ENCODE measurements at places on chromosomes 5 and 9. TPM values are rescaled to one million over a fixed set of nuclear protein-coding genes. Genes with fewer than 3 reads are reported as not detected.

GRCh38 chr9:31908891-31909480 lies 475.5 kb upstream of the ACO1 start:
- no peak for DNase-seq

DNA sequence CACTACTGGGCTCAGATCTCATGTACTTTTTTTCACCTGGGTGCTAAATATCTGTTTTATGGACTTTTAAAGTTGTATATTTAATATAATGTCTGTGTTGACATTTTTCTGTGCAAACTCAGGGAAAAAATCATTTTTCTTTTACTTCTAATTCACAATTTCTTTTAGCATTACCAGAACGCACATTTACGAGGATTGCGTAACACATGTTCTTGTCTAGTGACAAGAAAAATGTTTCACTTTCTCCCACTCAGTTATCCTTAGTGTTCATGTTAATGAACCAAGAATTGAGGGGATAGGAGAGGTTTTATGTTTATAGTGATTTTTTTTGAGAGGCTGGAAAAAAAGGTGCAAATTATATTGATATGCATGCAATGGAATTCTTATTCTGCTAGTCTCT lies 86.3 kb upstream of the PJA2 start:
- DNase-seq: no peak

GRCh38 chr5:145921211-145921610 lies 15.2 kb upstream of the SH3RF2 start:
- DNase-seq: no peak

DNA sequence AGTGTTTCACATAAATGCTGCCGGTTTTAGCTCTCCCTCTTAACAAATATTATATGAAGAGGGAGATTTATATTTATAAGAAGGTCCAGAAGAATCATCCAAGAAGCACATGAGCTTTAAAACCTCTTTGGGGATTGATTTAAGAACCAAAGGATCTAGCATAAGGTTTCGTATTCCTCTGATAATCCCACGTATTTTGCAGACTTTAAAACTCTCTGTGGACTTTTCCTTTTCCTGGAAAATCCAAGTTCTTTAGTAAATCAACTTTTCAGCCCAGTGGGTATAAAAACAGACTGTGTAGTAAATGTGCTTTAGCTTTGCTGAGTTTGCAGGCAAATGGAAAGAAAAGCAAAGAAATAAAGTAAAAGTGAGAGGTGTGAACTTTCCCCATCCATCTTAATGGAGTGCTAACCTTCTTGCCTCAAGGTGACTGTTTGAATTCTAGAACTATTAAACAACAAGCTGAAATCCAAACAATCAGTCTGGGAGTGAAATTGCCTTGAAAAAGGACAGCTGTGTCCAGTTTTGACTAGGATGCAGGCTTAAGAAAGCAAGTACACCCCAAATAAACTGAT lies 363.4 kb upstream of the SLC24A2 start:
- no peak for DNase-seq

GRCh38 chr5:118303296-118303695 lies 685.1 kb downstream of the DTWD2 start:
- no peak for DNase-seq

- no peak for DNase-seq
These were observed 84.6 kb downstream of the DAB2IP start for GRCh38 chr9:121735793-121736770.

DNA sequence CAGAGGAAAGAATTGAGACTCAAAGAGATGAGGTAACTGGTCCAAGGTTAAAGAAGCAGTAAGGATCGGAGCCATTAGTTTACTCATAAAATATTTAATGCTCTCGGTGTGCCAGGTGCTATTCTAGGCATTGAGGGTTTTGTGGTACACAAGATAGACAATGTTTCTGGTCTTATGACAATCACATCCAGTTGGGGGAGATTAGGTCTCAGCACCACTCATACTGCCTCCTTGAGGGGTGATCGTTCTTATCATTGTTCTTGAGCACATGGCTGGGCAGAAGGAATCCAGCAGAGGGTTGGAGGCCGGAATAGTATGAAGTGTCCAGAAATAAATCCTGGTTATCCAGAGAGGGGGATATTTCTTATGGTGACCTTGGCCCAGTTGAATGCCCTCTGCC lies 40.7 kb upstream of the LCP2 start:
- no peak for DNase-seq

DNA sequence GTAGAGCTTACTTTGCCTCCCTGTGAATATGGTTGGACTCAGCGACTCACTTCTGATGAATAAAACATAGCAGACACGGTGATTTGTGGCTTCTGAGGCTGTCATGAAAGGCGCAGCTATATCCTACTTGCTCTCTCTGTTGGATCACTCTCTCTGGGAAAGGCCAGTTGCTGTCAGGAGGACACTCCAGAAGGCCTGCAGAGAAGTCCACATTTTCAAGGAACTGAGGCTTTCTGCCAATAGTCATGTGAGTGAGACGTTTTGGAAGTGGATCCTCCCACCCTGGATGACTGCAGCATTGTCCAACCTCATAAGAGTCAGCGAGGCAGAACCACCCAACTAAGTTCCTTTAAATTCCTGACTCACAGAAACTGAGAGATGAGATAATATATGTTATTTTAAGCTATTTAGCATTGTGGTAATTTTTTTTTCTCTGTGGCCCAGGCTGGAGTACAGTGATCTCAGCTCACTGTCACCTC lies 156.0 kb upstream of the MAST4 start:
- DNase-seq: no peak

DNA sequence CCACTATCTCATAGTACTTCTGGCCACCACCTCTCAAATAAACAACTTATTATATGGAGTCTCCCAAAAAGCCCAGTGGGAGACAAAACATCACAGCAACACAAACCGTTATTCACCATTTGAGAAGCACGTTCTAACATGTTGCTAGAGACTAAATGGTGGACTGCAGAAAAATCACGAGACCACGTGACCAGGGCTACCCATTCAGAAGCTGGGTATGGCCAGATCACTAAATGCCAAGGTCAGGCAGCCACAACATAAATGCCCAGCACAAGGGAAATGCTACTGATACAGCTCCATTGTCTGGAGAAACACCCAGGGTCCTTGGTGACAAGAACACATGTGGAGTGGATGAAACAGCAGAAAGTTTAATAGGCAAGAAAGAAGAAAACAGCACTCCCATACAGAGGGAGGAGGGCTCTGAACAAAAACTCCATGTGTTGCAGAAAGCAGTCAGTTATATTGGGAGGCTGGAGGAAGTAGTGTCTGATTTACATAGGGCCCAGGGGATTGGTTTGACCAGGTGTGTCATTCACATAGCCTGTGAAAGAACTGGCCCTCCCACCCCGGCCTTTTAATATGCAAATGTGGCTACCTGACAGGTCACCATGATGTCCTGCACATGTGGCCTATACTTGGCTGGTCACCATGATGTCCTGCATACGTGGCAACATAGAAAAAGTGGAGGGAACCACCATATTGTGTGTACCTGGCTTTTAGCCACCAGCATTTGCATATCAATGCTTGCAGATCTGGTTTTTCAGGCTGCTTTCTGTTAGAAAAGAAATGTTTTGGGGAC lies 97.2 kb downstream of the TRIM36 start:
- DNase-seq: no peak

DNA sequence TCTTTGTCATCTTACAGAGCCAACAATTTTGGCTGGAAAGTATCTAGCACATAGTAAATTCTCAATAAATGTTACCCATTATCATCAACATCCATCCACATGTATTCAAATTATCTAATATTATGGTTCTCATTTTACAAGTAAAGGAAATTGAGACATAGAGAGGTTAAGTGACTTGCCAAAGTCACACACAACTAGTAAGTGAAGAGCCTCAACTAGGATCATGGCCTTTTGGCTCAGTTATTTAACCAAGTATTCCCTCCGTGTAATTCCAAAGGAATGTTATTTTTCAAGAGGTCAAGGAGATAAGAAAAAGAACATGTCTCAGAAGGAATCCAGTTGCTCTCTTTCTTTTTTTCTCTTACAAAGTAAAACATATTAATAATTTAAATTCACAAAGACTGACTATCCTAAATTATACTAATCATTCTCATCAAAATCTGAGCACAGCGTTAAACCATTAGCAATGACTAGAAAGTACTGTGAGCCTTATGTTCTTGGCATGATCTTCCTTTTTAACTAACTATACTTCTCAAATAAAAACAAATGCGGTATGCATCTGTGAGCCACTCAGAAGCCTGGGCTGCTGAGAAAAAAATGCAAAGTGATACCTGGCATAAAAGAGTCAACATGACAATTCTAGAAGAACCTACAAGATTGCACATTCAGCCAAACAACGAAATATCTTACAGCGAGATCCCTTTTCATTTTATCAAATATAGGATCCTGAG lies 350.9 kb downstream of the GLIS3 start:
- peak; percentile 47 for DNase-seq

DNA sequence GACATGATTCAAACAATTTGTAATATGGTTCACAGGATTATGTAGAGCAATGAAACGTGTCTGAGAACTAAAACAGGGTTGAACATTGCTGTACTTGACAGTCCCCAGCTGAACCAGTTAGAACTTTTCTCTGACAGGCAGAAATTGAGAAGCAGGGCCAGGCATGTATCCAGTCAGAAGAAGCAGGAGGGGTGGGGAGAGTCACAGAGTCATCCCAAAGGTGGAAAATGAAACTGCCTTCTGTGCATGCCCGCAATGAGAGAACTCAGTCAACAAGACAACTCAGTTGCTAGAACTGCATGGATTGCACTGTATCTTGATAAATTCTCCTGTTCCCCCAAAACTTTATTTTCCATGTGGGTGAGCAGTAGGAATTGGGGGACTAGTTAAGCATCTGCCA lies 72.9 kb upstream of the PRLR start:
- no peak for DNase-seq

DNA sequence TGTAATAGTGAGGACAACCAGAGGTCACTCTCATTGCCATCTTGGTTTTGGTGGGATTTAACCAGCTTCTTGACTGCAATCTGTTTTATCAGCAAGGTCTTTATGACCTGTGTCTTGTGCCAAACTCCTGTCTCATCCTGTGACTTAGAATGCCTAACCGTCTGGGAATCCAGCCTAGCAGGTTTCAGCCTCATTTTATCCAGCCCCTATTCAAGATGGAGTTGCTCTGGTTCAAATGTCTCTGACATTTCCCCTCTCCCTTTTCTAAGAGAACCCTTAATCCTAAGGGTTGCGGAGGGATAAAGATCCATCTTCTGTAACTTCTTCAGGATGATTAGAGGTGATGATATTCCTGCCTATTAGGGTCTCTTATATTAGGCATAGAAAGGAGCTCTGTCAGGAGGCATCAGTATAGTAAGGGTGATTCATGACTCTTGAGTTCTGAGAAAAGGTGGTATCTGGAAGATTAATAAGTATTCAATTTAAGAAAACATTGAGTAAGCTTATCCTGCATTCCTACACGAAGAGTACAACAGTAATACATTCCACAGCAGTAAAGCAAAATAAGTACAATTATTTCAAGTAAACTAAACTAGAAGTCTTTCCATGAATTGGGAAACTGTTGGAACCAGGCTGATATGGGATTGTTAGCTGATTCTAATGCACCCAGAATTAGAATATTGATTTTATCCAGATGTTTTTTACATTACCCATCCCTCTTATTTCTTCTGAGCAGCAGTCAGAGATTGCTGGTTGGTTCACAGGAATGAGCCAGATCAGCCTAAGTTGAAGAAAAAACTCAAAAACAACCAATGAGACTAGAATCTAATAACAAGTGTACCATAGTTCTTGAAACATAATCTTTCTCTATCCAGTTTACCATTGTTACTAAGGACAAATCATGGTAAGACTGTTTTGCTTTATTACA lies 39.9 kb downstream of the SHC3 start:
- DNase-seq: no peak

DNA sequence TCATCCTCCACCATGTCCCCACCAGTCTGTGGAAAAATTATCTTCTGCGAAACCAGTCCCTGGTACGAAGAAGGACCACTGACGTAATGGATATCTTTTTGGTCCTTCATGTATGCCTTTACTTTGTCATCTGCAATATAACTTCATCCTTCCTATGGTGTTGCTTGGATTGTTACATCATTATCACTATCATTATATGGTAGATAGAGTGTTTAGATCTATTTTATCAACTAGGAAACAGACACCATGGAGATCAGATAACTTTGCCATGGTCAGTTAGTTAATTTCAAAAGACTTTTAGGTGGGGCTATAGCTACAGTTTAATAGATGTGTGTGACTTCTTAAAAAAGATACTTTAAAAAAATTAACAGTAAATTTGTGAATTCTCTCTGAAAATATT lies 23.8 kb upstream of the CAMLG start:
- no peak for DNase-seq

DNA sequence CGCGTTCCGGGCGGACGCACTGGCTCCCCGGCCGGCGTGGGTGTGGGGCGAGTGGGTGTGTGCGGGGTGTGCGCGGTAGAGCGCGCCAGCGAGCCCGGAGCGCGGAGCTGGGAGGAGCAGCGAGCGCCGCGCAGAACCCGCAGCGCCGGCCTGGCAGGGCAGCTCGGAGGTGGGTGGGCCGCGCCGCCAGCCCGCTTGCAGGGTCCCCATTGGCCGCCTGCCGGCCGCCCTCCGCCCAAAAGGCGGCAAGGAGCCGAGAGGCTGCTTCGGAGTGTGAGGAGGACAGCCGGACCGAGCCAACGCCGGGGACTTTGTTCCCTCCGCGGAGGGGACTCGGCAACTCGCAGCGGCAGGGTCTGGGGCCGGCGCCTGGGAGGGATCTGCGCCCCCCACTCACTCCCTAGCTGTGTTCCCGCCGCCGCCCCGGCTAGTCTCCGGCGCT lies at the start of gene DAPK1:
Gene DAPK1, plus strand, starts transcription at position 264 of the 442 bp plus-strand sequence. CDS start 1,211 bp downstream, outside the sequence.
- DNase-seq: no peak

DNA sequence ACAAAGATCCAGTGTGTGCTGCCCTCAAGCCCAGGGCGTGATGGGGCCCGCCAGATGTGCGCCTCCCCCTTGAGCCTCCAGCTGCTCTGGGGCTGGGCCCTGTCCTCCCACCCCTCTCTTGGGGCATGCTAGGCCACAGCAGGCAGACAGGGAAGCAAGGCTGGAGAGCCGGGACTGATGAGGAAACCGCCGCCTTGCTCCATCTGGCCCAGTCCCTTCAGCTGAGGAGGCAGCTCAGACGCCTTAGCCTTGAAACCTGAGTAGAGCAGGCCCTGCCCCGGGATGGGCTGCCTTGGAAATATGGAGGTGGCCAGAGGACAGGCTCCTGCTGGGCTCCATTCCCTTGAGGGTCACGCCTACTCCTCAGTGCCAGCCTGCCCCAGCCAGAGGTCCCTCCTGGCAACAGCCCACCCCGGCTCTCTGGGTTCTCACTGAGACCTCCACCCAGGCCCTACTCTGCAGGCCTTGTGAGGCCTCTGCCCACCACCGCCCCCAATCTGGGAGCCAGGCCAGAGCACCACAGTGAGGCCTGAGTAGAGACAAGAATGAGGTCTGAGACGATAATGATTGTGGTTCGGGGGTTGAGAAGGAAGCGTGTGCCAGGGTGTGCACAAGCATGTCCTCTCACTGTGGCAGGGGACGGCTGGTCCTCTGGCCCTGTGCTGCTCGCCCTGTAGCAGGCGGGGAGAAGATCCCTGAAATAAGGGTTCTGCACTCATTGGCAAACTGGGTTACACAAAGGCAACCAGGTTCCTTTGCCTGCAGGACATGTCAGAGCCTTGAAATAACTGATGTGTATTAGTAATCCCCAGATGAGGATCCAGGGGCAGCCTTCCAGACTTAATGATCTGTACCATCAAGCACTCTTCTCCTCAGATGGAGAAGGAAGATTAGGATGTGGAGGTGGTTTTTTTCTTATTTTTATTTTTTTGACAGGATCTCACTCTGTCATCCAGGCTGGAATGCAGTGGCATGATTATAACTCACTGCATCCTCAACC lies 30.9 kb downstream of the CXXC5 start:
- no peak for DNase-seq

The HTR4 gene
- not detected for total RNA-seq

The ADCY2 gene
- total RNA-seq: not detected

The SPINK4 gene
- not detected for total RNA-seq

The SPATA9 gene
- total RNA-seq: not detected

The CDC14B gene
- 23.5 TPM for total RNA-seq

The NNT gene
- 13.4 TPM for total RNA-seq

The IL7R gene
- total RNA-seq: not detected

The PCDHB3 gene
- total RNA-seq: 2.4 TPM
